ENCODE measurements at places on chromosomes 2 and 18. TPM values are rescaled to one million over a fixed set of nuclear protein-coding genes. Genes with fewer than 3 reads are reported as not detected.
A peak's percentile ranks its signal among the peaks of the same experiment; 100 is the strongest.

The CNDP1 gene
- polyA plus RNA-seq, result not detected

The MAPRE3 gene
- polyA plus RNA-seq, result 2.0 TPM

The PIEZO2 gene
- not detected for polyA plus RNA-seq

GRCh38 chr18:10475654-10476291, 21.3 kb downstream of the APCDD1 start:
- H3K4me1 ChIP-seq, result no peaks in the 10 kb centered on the region
- no peaks in the 10 kb centered on the region for H3K36me3 ChIP-seq
- H3K27ac ChIP-seq, result no peak overlapping the region
- DNase-seq, result no peak
- H3K4me3 ChIP-seq, result no peak overlapping the region
- H3K27me3 ChIP-seq, result no peaks in the 10 kb centered on the region

DNA sequence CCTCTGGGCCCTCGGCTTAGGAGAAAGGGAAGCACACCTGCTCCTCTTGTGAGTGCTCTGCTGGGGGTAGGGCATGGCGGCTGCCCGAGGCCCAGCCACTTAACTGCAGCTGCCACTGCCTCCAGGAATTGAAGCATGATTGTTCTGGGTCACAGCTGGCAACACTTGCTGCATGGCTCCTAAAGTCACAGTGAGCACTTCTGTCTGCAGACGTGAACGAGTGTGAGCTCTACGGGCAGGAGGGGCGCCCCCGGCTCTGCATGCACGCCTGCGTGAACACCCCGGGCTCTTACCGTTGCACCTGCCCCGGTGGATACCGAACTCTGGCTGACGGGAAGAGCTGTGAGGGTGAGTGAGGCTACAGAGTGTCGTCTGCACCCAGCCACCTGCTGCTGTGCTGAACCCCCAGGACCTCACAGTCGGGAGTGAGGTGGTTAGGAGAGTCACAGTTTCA, 44.4 kb downstream of the FBLN7 start:
- peaks cover 41% of the 10 kb centered on the region for H3K4me1 ChIP-seq
- H3K36me3 ChIP-seq, result no peaks in the 10 kb centered on the region
- peak overlapping the region; percentile 53 for H3K4me3 ChIP-seq
- no peak for DNase-seq
- H3K27ac ChIP-seq, result no peak overlapping the region
- H3K27me3 ChIP-seq, result no peaks in the 10 kb centered on the region
